ENCODE measurements at places on chromosomes 1 and 21.

DNA sequence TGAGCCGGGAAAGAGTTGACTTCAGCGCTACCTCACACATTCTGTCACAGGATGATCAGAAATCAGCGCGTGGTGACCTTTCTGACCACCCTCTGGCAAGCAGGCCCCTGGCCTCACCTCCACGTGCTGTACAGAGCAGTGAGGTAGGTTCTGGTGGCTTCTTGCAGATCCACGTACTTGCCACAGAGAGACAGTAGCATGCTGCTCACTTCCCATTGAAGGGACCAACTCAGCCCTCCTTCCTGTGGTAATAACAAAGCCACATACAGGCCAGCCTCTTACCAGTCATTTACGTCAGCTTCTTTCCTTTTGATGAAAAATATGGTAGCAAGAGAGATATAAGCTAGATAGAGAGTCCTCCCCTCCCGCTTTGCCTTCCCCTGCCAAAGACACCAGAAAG, 200.7 kb downstream of the CHRM3 start:
- DNase-seq: peak; percentile 50

GRCh38 chr1:213512316-213512715, 461.3 kb downstream of the RPS6KC1 start:
- no peak for DNase-seq

DNA sequence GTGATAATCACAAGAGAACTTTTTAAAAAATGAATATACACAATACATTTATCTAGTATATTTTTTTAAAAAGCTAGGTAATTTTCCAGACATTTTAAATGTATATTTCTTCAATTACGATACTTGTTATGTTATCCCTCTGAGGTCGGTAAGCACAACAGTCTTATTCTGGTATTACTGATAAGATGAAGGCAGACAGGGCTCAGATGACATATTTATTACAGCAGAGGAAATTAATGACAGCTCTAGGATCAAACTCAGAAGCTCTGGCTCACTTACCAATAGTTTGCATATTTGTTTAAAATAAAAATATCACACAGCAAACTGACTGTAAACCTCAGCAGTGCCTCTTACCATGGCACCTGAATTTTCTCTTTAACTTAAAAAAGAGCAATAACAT, 1347.0 kb upstream of the ADGRL2 start:
- no peak for DNase-seq

DNA sequence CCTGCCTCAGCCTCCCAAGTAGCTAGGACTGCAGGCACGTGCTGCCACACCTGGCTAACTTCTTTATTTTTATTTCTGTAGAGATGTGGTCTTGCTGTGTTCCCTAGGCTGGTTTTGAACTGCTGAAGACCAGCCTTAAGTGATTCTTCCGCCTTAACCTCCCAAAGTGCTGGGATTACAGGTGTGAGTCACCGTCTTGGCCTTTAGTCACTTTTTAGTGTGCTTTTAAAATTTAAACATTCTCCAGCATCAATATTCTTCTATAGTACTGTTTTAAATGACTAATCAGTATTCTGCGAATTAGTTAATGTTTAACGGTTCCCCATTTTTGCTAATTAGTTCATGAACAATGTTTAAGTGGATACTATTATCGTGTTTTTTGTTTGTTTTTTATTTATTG, 60.6 kb downstream of the DYRK1A start:
- DNase-seq: no peak

GRCh38 chr1:6803357-6803756, 18.1 kb downstream of the CAMTA1 start:
- DNase-seq: no peak
